Brain microvascular endothelial cell (primary cell): ENCODE measurements at places on chromosomes 1 and 21.

- no peak for DNase-seq
Observed at GRCh38 chr21:17709266-17709611, 96.5 kb upstream of the BTG3 start.

DNA sequence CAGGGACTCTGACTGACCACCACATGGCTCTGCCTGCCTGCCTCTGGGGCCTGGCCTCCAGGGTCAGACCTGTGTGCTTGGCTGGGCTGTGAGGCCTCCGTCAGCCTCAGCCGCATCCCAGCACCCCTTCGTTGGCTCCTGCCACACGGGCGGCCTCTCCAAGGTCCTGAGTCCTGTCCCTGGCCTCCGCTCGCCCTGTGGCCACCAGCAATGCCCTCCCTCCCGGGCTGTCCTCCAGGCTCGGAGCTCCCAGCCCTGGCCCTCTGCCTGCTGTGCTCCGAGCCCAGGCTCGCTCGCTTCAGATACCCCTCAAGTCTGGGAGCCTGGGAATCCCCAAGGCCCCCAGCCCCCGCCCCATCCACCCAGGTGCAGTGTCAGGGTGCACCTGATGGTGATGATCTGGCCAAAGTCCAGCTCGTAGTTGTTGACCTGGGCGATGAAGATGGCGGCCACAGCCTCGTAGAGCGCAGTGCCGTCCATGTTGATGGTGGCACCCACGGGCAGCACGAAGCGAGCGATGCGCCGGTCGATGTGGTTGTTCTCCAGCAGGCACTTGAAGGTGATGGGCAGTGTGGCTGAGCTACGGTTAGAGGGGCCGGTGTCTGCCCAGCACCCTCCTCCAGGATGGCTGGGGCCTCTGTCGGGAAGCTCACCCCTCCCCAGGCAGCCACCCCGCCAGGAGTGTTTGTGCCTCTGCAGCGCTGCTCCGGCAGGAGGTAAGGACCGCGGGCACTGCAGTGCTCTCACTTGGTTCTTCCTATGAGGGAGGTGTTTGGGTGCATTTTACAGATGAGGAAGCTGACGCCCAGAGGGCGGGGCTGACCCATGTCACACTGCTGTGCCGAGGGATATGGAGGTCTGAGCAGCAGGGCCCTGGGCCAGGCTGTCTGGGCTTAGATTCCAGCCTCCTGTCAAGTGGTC is 28.5 kb downstream of the PODN start:
- no peak for DNase-seq

GRCh38 chr1:78792756-78793155 is 143.1 kb downstream of the IFI44 start:
- no peak for DNase-seq

DNA sequence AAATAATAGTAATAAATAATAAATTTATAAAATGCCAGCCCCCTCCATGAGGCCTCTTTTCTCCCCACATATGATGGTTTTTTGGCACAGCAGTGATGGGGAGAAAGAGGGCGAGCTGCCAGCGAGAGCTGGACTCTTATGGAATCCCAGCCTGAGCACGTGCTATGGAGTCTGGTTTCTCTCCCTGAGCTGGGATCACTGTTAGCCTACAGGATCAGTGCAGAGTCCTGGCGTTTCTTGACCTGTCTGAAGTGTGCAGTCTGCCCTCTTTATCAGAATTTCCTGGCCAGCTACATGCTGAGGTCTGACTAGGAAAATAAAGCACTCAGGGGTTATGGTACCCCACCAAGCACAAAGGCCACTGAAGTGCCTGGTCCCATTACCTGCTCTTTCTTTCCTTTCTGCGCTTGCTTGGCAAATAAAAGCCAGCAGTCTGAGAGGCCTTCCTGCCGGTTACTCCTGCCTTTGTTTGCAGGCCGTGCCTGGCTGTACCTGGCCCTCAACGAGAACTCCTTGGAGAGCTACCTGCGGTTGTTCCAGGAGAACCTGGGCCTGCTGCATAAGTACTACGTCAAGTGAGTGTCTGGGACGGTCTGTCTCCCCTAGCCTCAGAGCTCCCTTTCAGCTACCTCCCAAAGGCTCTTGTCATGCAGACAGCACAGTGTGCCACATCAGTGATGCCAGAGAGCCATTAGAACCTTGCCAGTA is 18.5 kb upstream of the SLC25A34 start:
- no peak for DNase-seq

- DNase-seq, result no peak
Observed at GRCh38 chr21:31107176-31107785, 69.0 kb upstream of the KRTAP19-8 start.

DNA sequence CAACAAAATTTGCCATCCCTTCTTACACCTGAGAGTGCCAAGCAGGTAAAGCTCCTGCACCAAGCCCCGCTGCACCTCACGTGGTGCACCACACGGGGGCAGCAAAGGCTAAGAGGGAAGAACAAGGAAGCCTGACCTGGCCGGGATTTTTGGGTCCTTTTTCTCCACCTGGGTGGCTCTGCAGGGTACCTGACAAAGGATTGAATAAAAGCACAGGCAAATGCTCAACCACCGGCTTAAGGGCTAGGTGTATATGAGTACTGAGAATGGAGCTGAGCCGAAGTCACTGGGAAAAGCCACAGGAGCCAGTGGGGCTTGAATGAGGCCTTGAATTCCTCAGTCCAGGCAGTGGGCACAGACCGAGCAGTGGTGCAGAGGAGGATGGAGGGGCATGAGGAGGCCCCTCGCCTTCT is 36.4 kb downstream of the ZNF697 start:
- DNase-seq, result no peak

DNA sequence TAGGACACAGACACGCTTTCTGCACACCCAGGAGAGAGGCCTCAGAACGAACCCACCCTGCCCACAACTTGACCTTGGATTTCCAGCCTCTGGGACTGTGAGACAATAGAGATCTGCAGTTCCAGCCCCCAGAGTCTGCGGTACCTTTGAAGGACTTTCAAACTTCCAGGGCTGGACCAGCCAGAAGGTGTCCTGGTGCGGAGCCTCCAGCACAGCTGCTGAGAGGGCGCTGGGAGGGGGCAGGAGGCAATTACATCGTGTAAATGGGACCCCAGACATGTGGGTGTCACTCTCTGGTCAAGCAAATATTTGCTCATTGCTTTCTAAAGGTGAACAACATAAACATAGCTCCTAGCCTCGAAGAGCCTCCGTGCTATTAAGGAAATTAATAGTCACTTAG is 58.7 kb upstream of the ACTRT2 start:
- DNase-seq, result no peak

DNA sequence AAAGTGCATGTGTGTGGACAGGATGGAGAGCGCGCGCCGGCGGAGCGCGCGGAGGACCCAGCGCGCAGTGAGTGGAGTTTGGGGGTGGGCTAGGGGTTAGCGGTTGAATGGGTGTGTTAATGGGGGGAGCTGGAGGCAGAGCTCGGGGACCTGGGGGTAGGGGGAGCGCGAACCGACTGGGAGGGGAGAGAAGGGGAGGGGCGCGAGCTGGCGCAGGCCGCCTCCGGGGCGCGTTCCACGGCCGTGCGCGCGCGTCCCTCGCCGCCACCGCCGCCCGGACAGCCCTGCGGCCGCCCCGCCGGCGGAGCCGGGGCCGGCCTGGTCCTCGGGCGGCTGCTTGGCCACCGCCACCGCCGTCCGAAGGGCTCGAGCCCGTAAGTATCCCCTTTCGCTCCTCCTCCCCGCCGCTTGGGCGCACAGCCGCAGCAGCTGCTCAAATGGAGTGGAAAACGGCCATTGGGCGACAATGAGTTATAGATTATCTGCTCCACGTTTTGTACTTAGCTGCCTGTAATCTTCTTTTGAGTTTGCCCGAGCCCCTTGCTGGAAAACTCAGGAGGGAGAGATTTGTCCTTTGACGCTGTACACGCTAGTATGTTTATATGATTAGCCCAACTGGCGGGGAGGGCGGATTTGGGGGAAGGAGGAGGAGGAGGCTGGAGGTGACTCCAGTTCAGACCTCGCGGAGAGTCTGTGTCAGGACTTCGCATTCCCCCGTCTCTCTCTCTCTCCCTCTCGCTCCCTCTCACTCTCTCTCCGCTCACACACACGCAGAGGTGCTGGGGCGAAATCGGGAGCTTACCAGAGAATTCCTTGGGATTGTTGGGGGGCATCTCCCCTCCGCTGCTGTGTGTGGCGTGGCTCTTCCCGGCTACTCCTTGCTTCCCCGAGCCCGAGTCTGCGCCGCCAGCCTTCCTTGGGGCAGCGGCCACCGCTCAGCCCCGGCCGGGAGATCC is at the start of gene ADGRL2:
TSS of gene ADGRL2 (plus strand) at position 240 of the 956 bp plus-strand sequence. CDS start 36,051 bp downstream, outside the sequence.
- DNase-seq, result peak; percentile 85

DNA sequence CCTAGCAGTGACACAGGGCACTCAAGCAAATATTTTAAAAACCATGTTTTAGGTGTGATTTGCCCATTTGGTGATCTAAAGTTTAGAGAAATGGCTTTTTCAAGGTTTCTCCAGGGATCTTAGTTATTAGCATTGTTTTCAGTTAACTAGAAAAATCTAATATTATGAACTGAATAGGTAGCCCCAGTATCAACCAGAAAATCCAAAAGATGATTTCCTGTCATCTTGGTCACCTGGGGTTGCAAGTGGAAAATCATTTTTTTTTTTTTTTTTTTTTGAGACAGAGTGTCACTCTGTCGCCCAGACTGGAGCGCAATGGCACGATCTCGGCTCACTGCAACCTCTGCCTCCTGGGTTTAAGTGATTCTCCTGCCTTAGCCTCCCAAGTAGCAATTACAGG is 106.6 kb upstream of the FMN2 start:
- DNase-seq, result no peak

- no peak for DNase-seq
Observed at GRCh38 chr21:36183144-36183795, 26.6 kb downstream of the DOP1B start.

GRCh38 chr1:152735648-152736047 is 22.2 kb upstream of the KPRP start:
- no peak for DNase-seq

DNA sequence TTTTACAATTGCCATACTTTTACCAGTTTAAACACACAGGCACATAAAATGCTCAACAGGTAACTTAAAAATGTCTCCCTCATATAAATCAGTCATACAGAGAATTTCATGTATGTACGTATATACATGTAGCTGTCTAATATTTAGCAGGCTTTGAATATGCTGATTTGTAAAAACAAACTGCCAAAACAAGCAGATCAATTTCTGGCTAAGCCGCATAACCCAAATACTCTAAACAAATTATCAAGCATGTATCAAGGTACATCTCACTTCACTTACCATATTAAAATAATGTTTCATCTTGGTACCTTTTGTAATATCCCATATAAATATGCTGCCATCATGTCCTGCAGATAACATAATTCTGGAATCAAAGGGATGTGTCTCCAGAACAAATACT is 43.8 kb downstream of the BRWD1 start:
- no peak for DNase-seq

GRCh38 chr1:178613271-178613945 is 100.5 kb downstream of the TEX35 start:
- DNase-seq, result no peak

GRCh38 chr21:44444286-44444931 is 10.9 kb upstream of the LRRC3 start:
- no peak for DNase-seq

GRCh38 chr1:33872275-33872674 is 8.4 kb downstream of the HMGB4 start:
- no peak for DNase-seq

DNA sequence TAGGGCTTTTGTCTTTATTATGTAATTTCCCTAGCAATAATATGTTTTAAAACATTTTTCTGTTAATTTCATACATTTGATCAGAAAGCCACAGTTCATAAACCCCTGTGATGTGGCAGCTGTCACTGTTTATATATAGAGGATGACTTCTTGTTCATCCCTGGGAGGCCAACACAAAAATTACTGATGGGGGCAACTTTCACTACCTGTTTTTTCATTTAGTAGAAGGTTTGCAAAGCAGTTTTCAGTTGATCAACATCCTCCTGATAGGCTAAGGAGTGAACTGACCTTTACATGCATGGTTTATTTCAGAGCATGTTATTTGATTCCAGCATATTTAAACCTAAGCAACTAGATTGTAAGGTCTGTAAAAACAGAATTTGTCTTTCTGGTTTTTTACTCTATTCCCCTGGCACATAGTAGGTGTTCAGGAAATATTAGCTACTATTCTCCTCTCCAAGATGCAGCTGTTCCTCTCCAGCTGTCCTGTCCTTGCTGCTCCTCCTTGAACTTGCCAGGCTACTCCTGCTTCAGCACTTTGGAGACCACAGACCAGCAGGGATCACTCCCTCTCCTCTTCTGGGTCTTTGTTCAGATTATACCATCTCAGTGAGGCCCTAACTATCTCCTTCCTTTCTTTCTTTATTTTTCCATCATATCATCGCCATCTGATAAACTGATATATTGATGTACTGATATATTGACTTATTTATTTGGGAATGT is 54.7 kb downstream of the ROR1 start:
- no peak for DNase-seq

DNA sequence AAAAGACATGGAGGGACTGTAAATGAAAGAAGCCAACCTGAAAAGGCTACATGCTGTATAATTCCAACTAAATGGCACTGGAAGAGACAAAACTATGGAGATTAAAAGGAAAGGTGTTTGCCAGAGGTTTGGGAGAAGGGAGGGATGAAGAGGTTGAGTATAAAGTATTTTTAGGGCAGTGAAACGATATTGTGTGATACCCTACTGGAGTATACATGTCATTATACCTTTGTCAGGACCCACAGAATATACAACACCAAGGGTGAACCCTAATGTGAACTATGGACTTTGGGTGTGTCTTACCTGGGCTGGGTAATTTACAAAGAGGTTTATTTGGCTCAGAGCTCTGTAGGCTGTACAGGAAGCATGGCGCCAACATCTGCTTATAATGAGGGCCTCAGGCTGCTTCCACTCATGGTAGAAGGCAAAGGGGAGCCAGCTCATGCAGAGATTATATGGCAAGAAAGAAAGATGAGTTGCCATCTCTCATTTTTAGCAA is 73.4 kb downstream of the CD2 start:
- no peak for DNase-seq

DNA sequence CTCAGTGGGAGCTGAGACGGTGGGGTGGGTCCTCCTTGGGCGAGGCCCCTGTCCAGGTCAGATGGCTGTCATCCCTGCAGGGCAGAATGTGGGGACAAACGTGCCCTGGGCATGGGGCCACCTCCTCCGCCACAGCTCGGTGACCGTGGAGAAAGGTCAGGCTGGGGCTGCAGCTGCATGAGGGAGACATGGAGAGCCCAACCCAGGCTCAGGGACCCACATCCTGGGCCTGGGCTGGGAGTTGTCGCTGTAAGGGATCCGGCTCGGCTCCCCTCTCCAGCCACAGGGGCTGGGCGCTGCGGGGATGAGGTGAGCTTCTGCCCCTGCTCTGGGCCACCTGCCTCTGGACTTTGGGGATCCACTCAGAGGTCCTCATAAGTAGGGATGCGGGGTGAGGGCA is 518 bp upstream of the PLCH2 start:
- DNase-seq, result no peak

DNA sequence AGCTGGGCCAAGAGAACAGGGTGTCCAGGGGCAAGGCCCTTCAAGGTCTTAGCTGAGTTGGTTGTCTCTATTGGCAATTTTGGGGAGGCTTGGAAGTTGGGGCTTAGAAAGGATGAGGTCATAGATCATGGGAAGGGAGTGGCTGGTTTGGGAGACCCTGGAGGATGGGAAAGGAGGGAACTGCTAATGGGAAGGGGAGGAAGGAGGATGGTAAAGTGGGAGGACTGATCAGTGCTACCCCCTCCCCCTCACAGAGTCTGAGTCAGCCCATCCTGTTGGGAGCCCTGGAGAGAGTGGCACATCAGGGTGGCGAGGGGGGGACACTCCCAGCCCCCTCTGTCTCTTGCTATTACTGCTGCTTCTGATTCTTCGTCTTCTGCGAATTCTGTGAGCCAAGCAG is 5.1 kb downstream of the EFNA4 start:
- no peak for DNase-seq
